Stimulated activated CD8-positive, alpha-beta memory T cell treated with anti-CD3 and anti-CD28 coated beads, Interleukin-7, amount 100 ng/mL, for 1 hour (primary cell): ENCODE measurements at places on chromosomes 2 and 18.

DNA sequence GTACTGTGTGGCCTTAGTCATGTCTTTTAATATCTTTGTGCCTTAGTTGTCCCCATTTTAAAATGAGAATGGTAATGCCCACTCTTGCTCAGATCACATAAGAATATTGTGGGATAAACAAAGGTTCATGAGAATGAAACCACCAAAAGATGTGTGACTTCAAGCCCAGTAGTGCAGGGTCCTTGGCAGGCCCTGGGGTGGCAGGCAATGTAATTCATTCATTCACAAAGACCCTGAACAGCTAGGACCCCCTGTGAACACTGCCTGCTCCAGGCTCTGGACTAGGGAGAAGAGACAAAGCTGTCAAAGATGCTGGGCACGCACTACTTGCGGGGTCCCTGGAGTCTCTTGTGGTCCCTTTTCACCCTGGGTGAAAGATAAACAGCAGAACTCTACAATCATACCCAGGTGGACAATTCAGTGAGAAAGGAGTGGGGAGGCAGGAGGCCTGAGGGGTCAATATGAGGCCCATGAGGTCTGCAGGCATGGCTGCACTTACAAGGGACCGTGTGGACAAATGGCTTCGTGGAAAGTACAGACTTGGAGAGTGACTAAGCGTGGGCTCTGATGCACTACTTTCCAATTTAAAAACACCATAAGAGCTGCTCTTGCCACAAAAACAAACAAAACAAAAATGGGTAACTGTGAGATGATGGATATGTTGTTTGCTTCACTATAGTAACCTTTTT lies 136.1 kb downstream of the SMAD7 start:
- DNase-seq, result no peak

GRCh38 chr2:52181080-52181479 lies 1149.1 kb upstream of the NRXN1 start:
- DNase-seq, result no peak

GRCh38 chr2:205390866-205391265 lies 291.4 kb upstream of the NRP2 start:
- DNase-seq, result no peak

- no peak for DNase-seq
Measured at GRCh38 chr2:132824716-132825115, 154.7 kb upstream of the LYPD1 start.

GRCh38 chr2:104678181-104678580 lies 175.7 kb upstream of the POU3F3 start:
- no peak for DNase-seq

DNA sequence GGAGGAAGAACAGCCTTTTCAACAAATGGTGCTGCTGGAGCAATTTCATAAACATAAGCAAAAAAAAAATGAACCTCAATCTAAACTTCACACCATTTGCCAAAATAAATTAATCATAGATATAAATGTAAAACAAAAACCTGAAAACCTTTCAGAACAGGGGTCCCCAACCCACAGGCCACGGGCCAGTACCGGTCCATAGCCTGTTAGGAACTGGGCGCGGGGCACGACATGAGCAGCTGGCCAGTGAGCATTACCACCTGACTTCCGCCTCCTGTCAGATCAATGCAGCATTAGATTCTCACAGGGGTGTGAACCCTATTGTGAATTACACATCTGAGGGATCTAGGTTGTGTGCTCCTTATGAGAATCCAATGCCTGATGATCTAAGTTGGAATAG lies 176.0 kb downstream of the EXOC6B start:
- DNase-seq, result no peak

DNA sequence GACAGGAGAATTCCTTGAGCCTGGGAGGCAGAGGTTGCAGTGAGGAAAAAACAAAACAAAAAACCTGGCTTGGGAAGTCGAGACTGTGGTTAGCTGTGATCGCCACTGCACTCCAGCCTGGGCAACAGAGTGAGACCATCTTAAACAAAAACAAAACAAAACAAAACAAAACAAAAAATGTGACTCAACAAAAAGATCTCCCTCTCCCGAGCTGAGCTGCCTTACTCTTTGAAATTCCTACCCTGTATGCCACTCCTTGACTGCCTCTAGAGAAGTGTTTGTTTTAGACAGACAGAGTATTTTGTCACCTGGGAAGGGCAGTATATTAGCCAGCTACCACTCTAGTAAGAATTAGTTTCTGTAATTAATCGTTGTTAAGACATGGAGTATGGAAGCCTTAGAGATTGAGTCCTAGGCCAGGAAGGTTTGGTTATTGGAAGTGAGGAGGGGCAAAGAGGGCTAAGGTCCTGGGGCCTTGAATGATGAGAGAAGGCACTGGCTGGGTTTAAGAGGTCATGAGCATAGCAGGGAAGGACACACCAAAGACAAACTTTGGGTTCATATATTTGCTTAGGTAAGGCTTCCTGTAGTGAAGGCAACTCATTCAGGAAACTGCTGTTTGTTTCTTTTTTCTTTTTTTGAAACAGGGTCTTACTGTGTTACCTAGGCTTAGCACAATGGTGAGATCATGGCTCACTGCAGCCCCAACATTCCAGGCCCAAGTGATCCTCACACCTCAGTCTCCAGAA lies 56.0 kb downstream of the HAUS1 start:
- DNase-seq, result no peak

- no peak for DNase-seq
Measured at GRCh38 chr2:202548240-202548639, 86.5 kb upstream of the FAM117B start.

DNA sequence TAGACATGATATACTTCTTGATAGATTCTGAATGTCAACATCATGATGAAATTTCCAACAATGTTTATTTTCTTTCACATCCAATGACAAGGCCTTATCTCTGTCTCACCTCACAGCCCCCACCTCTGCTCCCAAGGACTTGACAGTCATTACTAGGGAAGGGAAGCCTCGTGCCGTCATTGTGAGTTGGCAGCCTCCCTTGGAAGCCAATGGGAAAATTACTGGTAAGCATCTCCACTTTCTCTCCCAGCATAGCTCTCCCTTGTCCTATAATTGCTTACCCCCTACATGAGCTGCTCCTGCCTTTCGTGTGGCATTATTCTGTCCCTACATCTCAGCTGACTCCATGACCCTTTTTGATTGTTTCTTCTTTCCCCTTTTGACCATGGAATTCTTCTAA lies 821.8 kb downstream of the MBD2 start:
- no peak for DNase-seq

GRCh38 chr18:1017227-1018058 lies 112.8 kb downstream of the ADCYAP1 start:
- DNase-seq, result no peak

GRCh38 chr2:106105151-106105922 lies 88.8 kb downstream of the UXS1 start:
- DNase-seq, result no peak

DNA sequence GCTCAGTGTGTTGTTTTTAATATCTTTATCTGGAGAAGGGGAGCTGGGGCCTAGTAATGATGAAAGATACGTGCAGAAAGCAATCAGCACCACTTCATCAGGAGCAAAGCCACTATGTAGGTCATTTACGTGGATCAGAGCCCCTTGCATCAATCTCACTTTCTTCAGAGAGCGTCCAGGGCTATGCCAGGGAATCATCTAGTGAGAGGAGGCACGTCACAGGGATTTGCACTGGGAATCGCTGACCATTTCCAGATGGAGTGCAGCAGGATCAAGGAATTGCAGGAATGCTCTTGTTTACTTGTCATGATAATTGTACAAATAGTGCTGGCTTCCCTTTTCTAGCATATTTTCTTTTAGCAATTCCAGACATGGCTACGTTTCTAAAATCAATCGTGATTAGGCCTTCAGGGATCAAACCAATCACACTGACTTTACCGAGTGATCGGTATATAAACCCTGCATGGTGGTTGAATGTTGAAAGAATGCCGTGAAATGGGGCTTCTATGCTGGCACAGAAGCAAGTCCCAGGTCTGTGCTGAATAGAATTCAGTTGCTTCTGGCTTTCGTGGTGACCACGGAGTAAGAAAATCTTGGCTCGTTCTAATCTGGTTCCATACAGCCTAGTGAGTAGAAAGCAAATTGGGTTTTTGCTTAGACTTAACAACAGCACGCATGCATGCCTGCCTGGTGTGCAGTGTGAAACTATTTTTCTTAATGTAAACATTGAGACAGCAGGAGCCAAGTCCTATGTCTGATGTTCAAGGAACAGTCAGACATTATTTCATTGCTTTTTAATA lies 122.8 kb downstream of the TMEM200C start:
- no peak for DNase-seq

GRCh38 chr2:60728855-60729254 lies 27.2 kb upstream of the PAPOLG start:
- no peak for DNase-seq
